ENCODE measurements at places on chromosomes 5 and 9. TPM values are rescaled to one million over a fixed set of nuclear protein-coding genes. Genes with fewer than 3 reads are reported as not detected.

Gene MEGF10
- 0.08 TPM for total RNA-seq

Gene ORM2
- not detected for total RNA-seq

Gene PKD2L2
- not detected for total RNA-seq

Gene CDH9
- not detected for total RNA-seq

Gene TMC1
- total RNA-seq: not detected

Gene GABRA1
- total RNA-seq: not detected

Gene ZNF879
- 1.0 TPM for total RNA-seq

Gene SLC34A3
- not detected for total RNA-seq

Gene RGS7BP
- total RNA-seq: not detected

Gene TRIM52
- 2.3 TPM for total RNA-seq

Gene ELL2
- total RNA-seq: 119 TPM

Gene SLC2A8
- total RNA-seq: 16.5 TPM

Gene KCNIP1
- not detected for total RNA-seq

Gene MCIDAS
- total RNA-seq: 0.27 TPM

Gene GCNT4
- 2.5 TPM for total RNA-seq

Gene MEF2C
- 0.86 TPM for total RNA-seq
